Psoas muscle (tissue), 8 donors: ENCODE measurements at places on chromosomes 5 and 9. TPM values are rescaled to one million over a fixed set of nuclear protein-coding genes. Genes with fewer than 3 reads are reported as not detected.

Gene NKD2
- total RNA-seq = not detected

Gene CYSRT1
- 0.18 TPM for total RNA-seq

DNA sequence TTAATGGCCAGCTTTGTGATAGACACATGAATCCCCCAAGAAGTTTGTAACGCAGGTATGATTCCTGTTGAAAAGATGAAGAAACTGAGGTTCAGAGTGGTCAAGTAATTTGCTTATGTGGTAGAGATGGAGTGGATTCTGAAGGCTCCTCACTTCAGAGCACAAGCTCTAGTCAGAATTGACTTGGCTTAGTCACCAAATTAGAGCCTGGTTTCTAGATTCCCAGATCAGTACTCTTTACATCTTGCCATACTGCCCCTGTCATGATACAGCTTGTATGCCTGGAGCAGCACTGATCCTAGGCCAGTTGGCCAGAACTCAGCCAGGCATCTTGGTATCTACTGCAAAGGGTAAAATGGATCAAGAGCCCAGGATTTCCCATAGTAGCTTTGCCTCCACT lies 284.4 kb upstream of the RFX3 start:
- DNase-seq = no peak

- DNase-seq = no peak
Observed at GRCh38 chr5:173534031-173534430, 82.4 kb downstream of the BOD1 start.

Gene EGR1
- 115 TPM for total RNA-seq

GRCh38 chr9:110320651-110321445 lies 16.8 kb downstream of the TXNDC8 start:
- no peak for DNase-seq

DNA sequence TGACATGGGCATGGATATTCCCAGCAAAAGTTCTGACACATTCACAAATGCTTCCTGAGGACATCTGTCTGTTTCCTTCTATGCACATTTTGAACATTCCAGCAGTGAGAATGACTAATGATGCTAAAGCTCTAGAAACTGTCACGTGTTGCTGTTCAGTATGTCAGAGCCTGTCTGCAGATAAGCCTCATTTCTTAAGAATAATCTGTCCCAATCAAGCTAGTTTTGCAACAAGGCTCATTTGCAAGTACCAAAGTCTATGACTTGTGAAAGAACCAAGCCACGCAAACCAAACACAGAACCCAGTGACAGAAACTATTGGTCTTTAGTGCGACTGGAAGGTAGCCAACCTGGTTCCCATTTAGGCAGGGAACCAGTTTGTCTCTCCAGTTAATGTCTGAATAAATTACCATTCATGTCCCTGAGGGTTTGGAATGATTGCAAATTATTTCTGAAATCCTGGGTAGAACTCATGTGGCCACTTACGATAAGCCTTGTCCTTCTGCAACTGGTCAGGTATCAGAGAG lies 178.5 kb downstream of the C9orf152 start:
- no peak for DNase-seq

Gene KDM3B
- total RNA-seq = 49.0 TPM

DNA sequence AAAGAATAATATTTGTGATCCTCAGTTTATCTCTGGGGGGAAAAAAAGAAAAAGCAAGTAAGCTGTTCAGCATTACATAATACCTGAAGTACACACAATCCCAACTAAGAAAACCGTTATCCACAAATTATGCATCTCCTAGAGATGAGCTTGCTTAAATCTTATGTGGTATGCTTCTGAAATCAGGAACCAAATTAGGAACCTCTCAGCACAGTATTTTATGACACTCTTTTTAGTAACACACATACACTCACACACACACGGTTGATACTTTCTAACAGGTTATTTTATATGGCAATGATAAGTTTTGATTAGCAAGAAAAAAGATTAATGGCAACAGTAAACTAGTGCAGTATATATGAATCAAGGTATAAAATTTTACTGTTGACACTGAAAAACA lies 1.2 kb upstream of the ZNF510 start:
- DNase-seq = no peak

DNA sequence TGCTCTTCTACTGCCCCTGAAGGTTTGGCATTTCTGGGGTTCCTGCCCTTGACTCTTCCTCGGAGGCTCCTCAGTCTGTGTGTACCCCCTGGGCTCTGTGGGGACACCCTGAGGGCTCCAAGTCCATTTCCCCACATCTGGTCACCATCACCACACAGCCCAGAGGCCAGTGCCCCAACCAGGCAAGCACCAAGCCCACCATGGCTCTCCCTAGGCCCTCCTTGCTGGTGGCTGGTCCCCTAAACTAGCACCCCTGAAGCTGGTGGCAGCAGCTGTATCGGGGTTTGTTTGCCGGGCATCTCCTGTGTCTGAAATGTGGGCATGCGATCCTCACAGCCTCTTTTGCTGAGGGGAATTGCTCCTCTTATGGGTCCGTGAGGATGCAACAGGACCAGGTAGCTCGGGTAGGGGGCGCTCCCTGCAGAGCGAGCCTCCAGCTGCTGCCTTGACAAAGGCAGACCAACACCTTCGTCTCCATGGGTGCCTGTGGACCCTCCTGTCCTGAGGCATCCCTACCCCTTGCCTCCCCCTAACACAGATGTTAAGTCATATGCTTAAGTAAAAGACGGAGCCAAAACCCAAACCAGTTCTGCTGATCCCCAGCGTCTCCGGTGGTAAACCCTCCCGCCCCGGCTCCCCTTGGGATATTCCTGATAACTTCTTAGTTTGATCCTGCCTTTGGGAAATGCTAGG lies 138.9 kb upstream of the IRX4 start:
- DNase-seq = no peak

Gene DCP2
- 20.2 TPM for total RNA-seq

GRCh38 chr5:2515180-2515764 lies 236.2 kb downstream of the IRX2 start:
- DNase-seq = no peak

GRCh38 chr5:71460693-71461092 lies 5.2 kb downstream of the BDP1 start:
- no peak for DNase-seq

- no peak for DNase-seq
Observed at GRCh38 chr5:175354964-175355363, 89.0 kb downstream of the DRD1 start.

Gene IL5
- not detected for total RNA-seq

- DNase-seq = no peak
Observed at GRCh38 chr5:61586096-61587084, 254.3 kb downstream of the ZSWIM6 start.

GRCh38 chr5:149504677-149505076 lies 46.6 kb downstream of the CSNK1A1 start:
- no peak for DNase-seq

Gene TMEM38B
- total RNA-seq = 91.2 TPM

Gene CYLC2
- total RNA-seq = not detected

- peak; percentile 65 for DNase-seq
Observed at GRCh38 chr9:27473111-27473529, 51.0 kb upstream of the IFNK start.

Gene NEURL1B
- 17.9 TPM for total RNA-seq

DNA sequence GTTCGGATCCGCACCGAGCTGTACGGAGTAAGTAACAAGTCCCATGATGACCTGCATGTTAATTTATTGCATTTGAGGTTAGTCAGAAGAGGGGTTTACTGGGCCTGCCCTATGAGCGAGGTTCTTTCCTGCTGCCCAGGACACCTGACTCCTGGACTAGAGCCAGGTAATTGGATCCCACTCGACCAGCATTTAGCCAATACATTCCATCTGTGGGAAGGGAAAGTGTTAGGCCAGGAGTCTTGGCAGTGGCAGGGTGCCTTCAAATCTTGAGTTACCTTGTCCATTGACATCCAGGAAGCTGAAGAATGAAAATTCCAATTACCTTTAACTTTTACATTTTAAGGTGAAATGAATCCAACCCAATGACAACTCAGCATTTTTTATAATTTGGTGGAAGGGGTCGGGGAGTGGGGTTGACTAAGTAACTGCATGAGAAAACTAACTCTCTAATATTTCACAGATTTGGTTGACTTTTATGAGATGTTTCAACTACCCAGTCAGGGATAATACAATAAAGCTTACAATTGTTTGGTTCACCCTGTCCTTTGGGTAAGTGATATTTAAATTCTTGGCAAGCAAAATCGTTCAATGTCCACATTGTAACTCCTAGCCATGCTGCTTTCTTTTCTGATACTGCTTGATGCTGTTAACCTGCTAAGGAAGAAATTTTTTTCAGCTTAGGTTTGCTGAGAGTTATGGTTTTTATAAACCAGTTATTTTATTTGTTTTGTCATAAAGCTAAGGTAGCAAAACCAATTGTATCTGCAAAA lies 111.6 kb upstream of the IQGAP2 start:
- DNase-seq = no peak

Gene DPYSL3
- 26.8 TPM for total RNA-seq

GRCh38 chr9:136944212-136944518 lies 373 bp downstream of the FBXW5 start:
- no peak for DNase-seq

GRCh38 chr5:51345106-51345505 lies 38.1 kb upstream of the ISL1 start:
- no peak for DNase-seq

DNA sequence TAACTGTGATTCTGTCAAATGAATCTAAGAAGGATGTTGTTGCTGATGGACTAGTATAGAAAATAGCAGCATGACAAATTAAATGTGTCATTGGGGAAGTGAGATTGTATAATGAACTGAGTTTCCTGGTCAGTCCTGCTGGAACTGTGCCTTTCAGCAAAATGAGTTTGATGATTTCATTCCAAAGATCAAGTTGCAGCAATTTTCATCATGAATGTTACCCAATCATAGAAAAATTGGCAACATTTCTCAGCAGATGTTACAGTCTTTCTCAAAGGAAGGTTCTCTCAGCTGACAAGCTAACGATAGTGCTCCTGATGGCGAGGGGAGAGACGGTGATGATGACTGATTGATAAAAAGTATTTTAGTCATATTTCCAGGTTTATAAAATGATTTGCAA lies 10.7 kb downstream of the PCDHAC2 start:
- DNase-seq = no peak

- DNase-seq = no peak
Observed at GRCh38 chr5:17316970-17317459, 99.6 kb downstream of the BASP1 start.
